Right atrium auricular region (tissue), 2 donors: ENCODE measurements at places on chromosomes 12 and 14. TPM values are rescaled to one million over a fixed set of nuclear protein-coding genes. Genes with fewer than 3 reads are reported as not detected.

Gene CLEC2A
- total RNA-seq: not detected

Gene KLRC2
- total RNA-seq: not detected

Gene TEX22
- 0.16 TPM for total RNA-seq

Gene C3AR1
- total RNA-seq: 10.6 TPM

Gene BBS10
- total RNA-seq: 9.3 TPM

Gene RASAL1
- total RNA-seq: not detected

Gene OR6C76
- not detected for total RNA-seq

Gene SERPINA12
- total RNA-seq: not detected

Gene DBX2
- total RNA-seq: 0.19 TPM

- peak; percentile 64 for DNase-seq
These were observed 33.2 kb upstream of the STRN3 start for GRCh38 chr14:31059152-31059924.

- DNase-seq: no peak
These were observed 5.9 kb upstream of the CYP46A1 start for GRCh38 chr14:99678198-99678597.

DNA sequence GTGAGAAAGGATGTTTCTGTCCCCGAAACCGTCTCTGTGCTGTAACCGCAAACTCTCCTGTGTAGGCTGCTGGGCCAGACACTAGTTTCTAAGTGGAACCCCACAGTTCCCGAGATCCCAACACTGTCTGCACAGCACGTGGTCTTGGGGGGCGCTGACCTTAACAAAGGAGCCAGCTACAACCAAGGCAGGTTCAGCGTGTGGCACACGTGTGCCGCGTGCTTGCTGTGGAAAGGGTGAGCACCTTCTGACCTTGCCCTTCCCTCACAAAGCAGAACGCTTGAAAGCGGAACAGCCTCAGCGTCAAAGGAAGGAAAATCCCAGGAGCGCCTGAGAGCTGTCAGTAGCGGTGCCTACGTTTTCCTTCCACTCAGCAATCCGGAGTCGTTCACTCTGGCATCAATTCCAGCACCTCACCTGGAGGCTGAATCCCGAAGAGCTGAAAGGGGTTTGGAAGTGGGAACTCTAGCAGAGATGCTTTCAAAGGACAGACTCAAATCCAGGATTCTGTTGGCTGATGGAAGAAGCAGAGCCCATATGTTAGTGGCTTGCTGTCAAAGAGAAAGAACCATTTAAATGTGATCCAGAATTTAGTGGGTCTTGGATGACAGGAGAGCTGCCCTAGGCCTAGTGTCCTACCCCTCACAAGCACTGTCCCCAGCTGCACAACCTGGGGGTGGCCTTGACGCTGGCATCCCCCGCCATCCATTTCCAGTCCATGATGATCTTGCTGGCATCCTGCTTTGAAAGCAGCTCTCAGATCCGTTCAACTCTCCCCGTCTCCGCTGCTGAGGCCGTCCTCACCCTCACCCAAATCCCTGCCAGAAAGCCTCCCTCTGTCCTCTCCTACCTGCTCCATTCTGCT is 27.1 kb downstream of the CCDC92 start:
- DNase-seq: no peak

GRCh38 chr14:102951034-102951433 is 28.6 kb downstream of the AMN start:
- DNase-seq: no peak

- DNase-seq: no peak
These were observed 69.6 kb upstream of the KRAS start for GRCh38 chr12:25320123-25321006.

DNA sequence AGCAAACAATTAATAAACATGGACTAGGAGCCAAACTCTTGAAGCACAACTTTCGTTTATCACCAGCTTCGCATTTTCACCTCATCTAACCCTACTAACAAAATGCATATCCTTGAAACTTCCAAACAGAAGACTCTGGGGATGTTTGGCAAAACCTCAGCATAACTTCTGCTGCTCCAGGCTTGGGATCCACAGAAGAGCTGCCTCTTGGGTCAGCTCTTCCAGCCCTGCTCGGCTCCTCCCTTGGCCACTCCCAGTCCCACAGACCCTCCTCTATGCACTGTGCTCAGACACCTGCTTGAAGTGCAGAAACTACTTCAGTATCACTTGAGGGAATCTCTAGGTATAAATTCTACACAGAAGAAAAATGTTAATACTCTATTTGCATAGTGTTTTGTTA is 110.0 kb upstream of the AMIGO2 start:
- no peak for DNase-seq

DNA sequence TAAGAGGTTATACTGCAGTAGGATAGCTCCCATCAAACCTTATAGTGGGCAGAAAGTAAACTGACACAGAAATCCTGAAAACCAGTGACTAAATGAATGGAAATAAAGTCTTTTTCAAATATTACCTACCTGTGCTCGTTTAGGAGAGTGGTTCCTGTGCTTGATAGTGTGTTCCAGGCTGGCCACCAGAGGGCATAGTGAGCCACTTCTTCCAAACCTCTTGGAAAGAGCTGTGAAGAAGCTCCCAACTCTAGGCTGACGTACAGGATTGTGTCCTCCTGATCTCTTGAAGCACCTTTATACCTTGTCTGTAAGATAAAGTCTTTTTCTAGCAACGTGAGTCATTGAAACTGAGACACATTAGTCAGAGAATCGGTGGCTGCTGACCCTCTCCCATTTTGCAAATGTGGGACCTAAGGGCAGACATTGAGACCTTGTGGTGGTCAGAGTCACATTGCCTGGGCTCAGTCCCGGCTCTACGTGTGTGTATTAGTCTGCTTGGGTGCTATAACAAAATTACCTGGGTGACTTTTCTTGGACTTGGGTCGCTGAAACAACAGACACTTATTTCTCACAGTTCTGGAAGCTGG is 17.6 kb downstream of the TDP1 start:
- DNase-seq: no peak

GRCh38 chr12:64890873-64891468 is 66.5 kb downstream of the TBC1D30 start:
- no peak for DNase-seq

DNA sequence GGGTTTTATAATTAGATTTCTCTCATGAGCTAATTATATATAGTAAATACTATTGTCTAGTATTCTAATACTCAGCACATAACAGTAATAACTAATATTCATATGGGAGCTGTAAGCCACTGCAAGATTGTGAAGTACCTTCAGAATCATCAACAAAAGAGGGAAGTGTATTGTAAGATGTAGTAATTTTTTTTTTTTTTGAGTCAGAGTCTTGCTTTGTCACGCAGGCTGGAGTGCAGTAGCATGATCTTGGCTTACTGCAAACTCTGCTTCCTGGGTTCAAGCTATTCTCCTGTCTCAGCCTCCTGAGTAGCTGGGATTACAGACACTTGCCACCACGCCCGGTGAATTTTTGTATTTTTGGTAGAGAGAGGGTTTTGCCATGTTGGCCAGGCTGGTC is 3.1 kb downstream of the GPR33 start:
- DNase-seq: no peak

DNA sequence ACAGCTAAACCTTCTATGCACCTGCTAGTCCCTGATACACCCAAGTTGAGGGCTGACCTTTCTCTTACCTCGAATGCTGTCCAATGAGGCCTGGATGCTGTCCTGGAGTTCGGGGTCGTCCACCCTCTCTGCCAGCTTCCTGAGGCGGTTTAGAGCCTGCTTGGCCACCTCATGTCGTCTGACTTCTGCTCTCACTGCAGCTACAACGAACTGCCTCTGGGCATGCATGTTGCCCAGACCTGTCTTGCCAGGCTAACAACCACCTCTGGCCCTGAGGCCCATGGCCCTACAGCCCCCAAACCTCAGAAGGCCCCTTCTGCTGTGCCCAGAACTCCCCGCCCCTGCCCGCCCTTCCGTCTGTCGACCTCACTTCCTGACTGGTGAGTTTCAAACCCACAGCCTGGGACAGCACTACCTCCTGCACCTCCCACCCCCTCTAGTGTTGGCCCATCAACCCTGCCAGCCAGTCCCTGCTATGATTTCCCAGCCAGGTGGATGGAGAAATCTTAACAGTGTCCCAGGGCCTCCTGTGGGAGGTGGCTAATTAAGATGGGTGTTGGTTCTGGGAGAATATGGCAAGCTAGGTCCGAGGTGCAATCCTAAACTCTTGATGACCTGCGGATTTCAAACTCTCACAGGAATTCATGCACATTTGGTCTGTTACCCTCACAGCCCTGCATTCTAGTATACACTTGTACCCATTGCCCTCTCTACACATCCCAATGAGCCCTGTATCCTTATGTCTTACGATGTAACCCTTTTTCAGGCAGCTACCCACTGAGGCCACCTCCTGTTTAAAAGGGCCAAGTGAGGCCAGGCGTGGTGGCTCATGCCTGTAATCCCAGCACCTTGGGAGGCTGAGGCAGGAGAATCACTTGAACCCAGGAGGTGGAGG is 2.7 kb upstream of the TSPAN31 start:
- no peak for DNase-seq

DNA sequence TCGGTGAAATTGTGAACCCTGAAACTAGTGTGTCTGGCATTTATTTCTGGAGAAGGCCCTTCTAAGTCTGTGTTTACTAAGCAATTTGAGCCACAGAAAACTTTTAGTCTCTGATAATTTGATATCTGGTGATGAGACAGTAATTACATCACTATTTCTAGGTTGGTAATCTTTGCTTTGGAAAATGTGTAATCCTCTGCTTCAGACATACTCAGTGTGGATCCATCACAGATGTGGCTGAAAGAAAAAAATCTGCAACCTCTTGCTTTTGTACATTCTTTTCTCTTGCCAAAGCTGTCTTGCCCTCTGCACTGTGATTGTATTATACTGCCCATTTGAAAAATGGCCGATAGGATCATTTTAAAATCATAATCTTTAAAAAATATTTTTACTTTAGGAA is 78.1 kb downstream of the PELI2 start:
- DNase-seq: no peak

- no peak for DNase-seq
These were observed 45.4 kb downstream of the PSMA6 start for GRCh38 chr14:35337269-35338255.

DNA sequence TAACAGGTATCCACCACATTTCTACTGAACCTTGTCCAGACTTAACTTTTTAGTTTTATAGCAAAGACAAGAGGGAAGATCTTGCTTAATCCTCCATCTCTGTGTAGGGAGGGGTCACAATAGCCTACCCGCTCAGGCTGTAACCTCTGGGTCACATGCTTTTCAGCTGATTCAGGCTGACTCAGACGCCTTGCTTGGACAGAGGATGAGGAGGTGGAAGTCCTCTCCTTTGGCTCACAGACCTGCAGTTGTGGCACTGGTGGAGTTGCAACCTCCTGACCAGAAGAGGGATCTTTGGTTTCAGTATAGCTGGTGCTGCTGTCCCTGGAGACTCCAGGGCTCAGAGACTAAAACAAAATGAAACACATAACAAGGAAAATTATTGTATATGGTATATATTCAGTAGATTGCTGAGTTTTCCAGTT is 16.2 kb downstream of the ACIN1 start:
- peak; percentile 91 for DNase-seq

DNA sequence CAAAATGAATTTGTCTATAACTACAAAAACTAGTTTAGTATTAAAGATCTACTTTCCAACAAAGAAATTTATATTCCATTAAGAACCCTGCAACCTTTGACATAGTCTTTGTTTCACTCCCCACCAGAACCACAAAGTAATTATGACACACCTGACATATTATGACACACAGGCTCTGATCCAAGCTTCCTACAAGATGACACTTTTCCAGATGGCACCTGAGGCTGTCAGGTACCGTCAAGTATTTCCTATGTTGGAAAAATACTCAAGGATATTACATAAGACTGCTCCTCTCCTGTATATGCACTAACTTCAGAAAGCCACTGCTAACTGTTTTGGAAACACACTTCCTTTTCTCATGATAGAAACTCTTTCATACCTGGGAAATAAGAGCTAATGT is 38.9 kb downstream of the STXBP6 start:
- no peak for DNase-seq

DNA sequence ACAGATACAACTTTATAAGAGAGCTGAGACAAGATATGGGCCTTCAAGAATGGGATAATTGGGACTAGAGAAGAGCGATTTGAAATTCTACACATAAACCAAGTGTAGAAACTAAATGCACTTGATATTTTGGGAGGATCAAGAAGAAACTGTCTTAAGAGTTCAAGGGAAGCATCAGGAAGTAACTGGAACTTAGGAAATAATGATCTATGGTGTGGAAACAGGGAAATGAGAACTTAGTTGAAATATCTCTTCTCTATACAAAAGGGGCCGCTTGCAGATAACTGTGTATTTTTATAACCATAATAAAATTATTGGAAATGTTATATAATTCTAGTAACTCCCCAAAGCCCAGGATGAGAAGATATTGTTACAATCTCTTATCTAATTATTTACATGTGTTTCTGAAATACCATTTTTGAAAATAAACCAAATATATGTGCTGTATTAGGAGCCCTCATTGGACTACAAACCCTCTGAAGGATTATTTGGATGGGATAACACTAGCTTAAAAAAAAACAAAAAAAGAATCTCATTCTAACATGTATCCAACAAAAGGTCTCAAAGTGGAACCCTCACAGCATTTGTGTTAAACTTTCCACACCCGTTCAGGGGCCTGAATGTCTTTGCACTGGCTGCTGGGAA is 84.7 kb upstream of the FLRT2 start:
- DNase-seq: no peak

DNA sequence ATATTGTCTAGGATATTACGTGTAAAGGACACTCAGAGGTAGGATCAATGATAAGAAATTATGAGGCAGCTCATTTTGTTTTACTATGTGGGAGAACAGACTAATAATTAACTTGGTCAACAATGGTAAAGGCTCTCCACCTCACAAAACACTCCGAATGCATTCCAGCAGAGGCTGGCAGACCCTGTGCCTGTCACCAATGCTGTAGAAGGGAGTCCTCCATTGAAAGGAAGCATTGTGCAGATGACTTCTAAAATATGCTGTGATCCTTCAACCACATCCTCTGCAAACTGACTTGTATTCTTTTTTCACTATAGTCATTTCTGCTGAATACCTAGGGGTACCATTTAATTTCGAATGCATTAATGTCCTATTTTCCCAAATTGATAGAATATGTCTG is 119.6 kb upstream of the EEA1 start:
- DNase-seq: no peak

- DNase-seq: peak; percentile 78
These were observed 25.6 kb downstream of the RNASE10 start for GRCh38 chr14:20530771-20531571.

- no peak for DNase-seq
These were observed 17.2 kb upstream of the NRXN3 start for GRCh38 chr14:78153064-78153341.

DNA sequence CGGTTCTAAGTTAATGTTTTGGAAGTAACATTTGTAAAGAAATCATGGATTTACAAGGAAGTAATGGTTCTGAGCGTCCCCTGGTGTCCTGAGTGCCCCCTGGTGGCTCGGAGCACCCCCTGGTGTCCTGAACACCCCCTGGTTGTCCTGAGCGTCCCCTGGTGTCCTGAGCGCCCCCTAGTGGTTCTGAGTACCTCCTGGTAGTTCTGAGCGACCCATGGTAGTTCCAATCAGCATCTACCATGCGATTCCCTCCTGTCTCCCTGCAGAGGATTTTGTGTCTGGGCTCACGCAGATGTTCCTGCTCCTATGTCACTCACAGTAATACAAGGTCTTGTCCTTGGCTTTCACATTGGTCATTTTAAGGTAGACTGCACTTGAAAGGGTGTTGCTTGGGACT is 1352.9 kb downstream of the TMEM121 start:
- DNase-seq: no peak
